ENCODE measurements at places on chromosomes 4 and X.

DNA sequence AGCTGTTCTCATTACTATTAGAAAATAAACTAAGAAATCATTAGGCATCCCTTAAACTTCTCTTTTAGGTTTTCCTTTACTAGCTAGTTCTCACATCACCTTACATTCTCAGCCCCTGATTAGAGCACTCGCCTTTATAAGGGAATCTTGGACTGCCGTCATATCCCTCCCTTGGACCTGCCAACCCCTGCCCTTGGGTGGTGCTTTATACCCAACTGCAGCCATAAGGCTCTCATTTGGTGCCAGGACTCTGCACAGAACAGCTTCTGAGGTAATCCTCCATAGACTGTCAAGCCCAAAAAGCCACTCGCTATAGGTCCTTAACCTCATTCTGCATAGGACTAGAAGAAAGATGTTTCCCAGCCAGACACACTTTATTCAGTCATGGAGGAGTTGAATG, 67.5 kb downstream of the NHSL2 start:
- no peak for DNase-seq

GRCh38 chr4:128521156-128521555, 233.5 kb upstream of the PGRMC2 start:
- no peak for DNase-seq

DNA sequence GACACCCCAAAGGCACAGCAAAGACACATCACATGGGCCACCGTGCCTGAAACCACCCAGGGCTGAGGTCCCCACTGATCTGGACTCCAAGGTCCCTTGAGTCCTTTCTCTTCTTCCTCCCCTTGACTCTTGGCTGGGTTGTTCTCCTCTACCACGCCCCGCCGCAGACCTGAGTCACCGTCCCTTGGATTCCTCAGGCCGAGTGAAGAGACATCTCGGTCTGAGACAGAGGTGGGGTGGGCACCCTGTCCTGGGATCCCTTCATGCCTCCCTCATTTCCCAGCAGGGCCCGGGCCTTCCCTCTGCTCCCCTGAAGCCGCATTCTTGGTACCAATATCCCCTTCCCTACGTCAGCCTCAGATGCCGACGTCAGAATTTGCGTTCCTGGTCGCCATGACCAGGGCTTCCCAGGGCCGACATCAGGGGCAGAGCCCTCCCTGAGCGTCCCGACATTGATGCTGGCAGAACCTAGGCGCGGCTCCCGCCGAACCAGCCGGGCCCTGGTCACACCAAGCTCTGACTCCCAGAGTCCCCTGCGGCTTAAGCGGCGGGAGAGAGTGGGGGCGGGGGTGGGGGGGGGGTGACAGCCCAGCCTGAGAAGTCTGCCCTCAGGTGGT, 498 bp downstream of the MAGEA10 start:
- DNase-seq, result no peak

- DNase-seq, result no peak
Observed at GRCh38 chr4:99529228-99529627, 18.4 kb downstream of the C4orf17 start.

GRCh38 chr4:182560358-182560757, 317.2 kb downstream of the TENM3 start:
- DNase-seq, result no peak

- DNase-seq, result no peak
Observed at GRCh38 chr4:184058026-184058425, 152.9 kb downstream of the STOX2 start.

GRCh38 chrX:21678048-21678612, 20.0 kb upstream of the KLHL34 start:
- no peak for DNase-seq

DNA sequence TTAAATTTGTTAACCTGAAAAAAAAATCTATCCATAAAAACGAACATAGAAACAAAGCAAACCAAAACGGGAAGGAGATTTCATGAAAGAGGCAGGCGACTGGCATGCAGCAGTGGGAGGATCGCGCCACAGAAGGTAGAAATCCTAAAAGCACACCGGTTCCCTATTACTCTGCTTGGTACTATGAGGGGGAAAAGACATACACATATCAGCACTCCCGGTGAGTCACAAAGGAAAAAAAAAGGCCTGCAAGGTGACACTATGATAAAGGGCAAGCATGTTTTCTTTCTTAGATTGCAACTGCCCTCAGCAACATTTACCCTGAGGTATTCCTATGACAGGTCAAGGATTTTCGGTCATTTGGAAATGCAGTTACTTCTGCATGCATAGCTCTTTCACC, 60.6 kb upstream of the NAP1L5 start:
- no peak for DNase-seq

DNA sequence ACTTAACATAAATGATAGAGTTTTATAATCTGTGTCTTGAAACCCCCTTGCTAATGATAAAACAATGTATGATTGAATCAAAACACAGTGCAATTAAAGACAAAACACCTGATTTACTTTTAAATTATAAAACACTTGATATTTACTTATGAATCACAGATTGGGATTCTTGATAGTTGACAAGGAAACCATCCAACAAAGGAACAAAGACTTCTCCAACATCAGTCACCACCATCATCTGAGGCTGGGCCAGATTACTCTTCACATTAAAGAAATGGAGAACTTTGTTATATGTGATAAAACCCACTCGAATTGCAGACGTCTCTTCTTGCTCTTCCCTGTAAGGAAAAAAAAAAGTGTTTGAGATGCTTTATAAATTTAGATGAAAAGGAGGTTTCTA, 67.4 kb downstream of the METTL14 start:
- DNase-seq, result no peak

GRCh38 chrX:120697053-120697452, 67.2 kb upstream of the C1GALT1C1 start:
- no peak for DNase-seq

- no peak for DNase-seq
Observed at GRCh38 chrX:115462406-115462805, 98.6 kb upstream of the PLS3 start.

- DNase-seq, result no peak
Observed at GRCh38 chrX:40282348-40282747, 184.6 kb upstream of the BCOR start.

DNA sequence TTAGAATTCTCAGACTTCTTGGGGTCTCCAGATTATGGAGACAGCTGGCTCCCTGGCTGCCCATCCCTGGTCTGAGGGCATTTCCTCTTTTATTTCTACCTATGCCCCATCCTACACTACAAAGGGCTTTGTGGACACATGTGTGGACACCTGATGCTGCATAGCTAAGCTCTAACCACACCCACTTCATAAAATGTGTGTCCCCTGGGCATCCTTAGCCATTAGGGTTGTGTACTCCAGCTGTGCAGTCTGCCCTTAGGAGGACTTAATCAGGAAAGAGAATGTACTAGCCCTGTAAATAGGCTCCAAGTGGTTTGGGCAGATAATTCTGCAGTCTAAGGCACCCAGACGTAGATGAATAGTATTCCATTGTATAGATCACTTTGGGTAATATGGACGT, 47.0 kb downstream of the COQ2 start:
- DNase-seq, result no peak

DNA sequence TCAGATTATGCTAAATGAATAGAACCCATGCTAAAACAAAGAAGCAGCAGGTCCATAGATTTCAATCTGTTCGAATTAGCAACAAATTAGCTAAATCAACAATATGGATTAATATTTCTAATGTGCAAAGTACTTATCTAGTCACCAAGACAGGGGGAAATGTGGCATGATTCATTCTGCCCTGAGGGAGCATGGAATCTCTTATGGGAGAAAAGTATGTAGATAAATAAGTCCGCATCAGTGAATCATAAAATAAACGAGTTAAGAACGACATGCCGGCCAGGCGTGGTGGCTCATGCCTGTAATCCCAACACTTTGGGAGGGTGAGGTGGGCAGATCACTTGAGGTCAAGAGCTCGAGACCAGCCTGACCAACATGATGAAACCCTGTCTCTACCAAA, 102.1 kb downstream of the ANOS1 start:
- no peak for DNase-seq

DNA sequence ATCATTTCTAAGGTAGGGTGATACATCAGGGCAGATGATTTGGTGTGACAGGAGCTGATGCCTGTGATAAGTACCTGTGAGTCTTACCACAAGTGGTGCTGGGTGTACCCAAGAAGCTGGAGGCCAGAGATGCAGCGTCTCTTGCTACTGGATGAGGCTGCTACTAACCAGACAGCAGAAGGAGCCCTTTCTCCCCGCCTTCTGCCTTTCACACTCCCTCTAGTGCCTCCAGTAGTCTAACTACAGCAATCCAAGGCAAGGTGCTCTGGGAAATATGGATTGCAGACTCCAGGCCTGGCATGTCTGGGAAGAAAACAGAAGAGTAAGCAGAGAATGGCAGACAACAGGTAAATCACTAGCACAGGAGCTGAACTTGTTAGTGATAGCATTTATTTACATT, 470.8 kb downstream of the NKX6-1 start:
- DNase-seq, result no peak

- no peak for DNase-seq
Observed at GRCh38 chrX:129963729-129964128, 18.7 kb upstream of the BCORL1 start.

- DNase-seq, result no peak
Observed at GRCh38 chrX:130829526-130830515, 73.2 kb downstream of the ENOX2 start.

DNA sequence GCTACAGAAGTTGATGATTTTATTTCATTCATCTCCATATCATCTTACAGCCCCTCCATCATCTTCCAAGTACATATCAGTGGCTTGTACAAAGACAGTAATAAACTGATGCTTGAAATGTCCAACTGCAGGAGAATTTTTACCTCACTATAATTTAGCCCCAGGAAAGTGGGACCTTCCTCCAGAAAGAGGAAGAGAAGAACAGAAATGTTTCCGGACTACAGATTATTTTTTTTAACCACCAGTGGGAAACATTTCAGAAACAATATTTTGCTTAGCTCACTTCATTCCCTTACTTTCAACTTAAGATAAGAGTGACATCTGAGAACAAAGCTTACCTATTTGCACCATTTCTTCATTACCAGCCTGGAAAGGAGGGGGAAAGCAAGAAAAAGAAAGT, 2.0 kb downstream of the ADAMTS3 start:
- DNase-seq, result no peak

- no peak for DNase-seq
Observed at GRCh38 chrX:14411326-14411725, 118.0 kb upstream of the GLRA2 start.

GRCh38 chrX:70422851-70423341, at the start of gene GDPD2:
Gene GDPD2, plus strand, starts transcription at chrX:70423314. Its CDS starts 1,671 bp downstream, at chrX:70424985.
- DNase-seq, result no peak

DNA sequence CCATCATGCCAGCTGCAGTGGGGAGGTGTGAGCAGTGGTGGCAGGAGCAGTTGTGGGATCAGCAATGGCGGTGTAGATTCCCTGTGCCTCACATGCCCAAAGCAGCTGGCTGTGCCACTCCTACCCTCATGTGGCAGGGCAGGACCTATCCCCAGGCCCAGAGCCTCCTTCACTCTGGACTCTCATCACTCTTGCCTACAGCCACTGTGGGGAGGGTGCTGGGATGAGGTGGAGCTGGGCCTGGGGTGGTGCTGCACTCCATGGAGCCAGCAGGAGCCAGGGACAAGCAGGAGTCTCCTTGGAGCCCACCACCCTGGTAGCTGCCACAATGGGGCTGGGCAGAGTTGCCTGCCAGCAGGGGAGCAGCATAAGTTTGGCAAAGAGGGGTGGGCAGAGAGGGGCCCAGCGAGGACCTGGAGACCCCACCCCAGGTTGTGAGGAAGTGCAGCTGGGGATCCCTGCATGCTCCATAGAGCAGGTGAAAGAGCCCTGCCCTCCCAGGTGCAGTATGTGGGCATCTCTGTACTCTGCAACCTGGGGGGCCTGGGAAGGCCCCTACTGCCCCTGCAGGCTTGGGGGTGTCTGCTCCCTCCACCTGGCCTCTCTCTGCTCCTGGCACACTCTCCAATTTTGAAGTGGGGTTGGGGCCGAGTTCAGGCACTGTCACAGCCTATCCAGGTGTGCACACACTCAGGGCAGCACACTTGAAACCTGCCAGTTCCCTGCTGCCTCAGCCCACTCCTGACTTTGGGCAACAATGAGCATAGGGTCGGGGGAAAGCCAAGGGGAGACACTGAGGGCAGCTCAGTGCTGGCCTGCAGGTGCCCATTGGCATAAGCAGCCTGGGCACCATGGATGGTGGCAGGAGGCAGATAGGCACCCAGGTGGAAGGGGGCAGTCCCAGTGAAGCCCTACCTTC, 74.0 kb upstream of the INTU start:
- no peak for DNase-seq

DNA sequence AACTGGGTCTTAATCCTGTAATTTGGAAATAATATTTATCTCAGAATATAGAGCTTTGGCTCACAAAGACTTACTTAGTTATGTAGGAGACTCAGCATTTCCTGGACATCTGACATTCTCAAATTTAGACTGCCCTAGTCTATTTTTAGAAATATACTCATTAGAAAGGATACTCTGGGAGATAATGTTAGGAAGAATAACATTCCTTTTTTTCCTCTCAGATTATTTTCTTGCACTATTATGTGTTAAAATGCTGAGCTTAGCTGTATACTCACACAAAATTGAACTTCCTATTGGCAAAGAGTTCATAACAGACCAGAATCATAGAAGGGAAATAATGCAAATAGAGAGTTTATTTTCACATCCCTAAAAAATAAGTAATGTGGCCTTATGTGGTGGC, 1424.9 kb upstream of the PCDH7 start:
- DNase-seq, result no peak

DNA sequence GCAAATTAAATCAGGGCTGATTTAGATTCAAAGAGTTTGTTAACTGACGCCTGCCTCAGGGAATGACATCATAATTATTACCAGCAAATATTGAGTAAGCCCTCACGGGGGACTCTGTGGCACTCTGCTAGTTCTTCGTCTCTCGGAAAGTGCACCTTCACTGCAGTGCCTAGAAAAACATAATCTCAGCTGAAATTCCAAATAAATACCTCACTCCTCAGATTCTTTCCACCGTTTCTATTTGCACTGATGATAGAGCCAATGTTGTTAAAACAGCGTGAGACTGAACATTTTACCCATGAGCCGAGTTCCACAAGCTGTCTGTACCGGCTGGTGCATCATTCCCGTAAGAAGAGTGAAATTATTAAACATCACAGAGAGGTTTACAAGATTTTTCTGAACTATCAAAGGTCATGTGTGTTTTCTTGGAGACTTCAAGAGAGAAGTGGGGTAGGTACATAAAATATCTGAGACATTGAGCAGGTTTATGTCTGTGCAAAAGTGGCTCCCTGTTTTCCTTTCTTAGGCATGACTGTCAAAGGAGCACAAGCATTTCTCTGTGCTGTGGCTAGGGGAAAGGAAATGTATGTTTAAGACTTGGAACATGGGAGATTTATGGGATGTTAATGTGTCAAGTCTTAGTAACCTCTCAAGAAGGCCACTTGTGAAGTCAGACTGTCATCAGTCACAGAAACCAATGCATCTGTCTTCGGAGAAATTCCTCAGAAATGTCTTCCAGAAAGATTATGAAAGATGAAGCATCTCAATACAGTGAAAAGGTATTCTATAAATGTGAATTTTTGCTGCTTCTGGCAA, 119.6 kb downstream of the CBLL2 start:
- no peak for DNase-seq
